ENCODE measurements at places on chromosomes 3 and 15.

DNA sequence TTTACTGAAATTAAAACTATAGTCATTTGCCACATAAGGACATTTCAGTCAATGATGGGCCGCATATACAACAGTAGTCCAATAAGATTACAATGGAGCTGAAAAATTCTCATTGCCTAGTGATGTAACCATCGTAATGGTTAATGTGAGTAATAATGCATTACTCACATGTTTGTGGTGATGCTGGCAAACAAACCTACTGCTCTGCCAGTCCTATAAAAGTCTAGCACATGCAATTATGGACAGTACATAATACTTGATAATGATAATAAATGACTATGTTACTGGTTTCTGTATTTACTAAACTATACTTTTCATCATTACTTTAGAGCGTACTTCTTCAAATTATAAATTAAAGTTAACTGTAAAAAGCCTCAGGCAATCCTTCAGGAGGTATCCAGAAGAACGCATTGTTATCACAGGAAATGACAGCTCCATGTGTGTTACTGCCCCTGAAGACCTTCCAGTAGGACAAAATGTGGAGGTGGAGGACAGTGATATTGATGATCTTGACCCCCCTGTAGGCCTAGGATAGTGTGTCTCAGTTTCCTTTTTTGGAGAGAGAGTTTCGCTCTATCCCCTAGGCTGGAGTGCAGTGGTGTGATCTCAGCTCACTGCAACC lies 102.7 kb downstream of the ATP1B3 start:
- DNase-seq: no peak

DNA sequence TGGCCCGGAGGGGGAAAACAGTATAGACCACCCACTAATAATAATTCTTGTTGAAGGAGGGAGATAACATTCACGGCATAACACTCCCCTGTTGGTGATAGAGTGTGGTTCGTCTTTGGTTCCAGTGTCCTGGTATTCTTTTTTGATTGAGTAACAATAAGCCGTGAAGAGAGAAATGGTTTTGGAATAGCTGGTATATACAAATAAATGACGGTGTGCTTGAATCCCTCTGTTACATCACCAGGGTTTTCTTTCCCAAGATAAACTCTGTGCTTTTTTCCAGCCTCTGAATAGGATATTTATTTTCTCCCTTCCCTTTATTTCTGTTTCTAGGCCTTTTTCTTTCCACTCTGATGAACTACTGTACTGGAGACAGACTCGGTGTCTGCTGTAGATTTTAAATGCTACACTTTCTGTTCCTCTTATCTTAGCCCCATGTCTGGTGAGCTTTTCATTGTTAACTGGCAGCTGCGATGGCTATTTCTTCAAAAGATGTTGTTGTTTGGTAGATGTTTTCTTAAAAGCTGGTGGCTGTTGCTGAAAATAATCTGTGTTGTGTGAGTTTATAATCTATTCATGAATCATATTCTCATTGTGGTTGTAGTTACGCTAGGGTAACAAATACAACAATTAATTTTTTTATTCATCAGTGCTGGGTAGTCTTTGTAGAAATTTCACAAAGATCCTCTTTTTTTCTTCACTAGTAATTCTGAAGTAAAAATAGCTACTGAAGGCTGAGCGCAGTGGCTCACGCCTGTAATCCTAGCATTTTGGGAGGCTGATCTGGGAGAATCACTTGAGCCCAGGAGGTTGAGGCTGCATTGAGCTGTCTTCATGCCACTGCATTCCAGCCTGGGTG lies 15.5 kb upstream of the SCAANT1 start:
- no peak for DNase-seq

- no peak for DNase-seq
These were observed 23.6 kb downstream of the NBEAL2 start for GRCh38 chr3:47003056-47003410.

GRCh38 chr3:182327196-182327681 lies 466.1 kb upstream of the ATP11B start:
- no peak for DNase-seq

DNA sequence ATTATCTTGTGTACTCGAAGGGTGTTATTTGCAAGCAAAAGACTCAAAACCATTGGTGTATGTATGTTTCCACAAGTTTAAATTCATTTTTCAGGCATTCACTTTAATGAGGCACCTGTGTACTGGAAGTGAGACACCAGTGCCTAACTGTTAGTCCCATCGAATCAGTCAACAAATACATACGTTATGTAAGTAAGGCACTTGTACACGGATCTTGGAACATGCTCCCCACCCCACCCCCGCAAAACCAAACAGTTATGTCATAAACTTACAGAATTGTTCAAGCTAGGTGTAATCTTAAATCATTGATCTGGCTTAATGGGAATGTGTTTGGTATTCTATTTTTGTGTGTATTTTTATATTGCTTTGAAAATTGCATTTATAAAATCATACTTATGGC lies 17.1 kb downstream of the LRRC28 start:
- no peak for DNase-seq

DNA sequence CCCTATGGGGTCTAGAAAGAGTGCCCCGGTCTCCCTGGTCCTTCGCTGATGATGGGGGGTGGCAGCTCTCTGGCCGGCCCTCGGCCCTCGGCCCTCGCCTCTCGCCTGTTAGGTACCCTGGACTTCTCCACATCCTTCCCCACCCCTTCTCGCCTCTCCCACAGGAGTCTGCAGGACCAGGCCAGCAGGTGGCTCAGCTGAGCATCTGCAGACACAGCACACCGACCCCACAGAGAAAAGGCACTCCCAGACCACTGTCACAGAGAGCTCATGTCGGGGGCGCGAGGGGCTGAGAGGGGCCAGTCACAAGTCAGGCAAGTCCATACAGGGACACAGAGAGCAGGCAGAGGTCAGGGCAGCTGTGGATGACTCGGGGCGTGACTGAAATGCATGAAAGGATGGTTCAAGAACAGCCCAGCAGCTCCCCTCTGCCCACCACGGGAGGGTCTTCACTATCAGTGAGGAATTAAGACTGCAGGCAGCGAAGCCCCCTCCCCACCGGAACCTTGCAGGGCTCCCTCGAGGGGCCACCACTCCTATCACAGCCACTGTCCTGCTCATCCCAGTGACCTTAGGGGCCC lies 181.7 kb upstream of the NSMCE3 start:
- no peak for DNase-seq

GRCh38 chr3:125163739-125164601 lies 48.6 kb downstream of the SLC12A8 start:
- DNase-seq: no peak

DNA sequence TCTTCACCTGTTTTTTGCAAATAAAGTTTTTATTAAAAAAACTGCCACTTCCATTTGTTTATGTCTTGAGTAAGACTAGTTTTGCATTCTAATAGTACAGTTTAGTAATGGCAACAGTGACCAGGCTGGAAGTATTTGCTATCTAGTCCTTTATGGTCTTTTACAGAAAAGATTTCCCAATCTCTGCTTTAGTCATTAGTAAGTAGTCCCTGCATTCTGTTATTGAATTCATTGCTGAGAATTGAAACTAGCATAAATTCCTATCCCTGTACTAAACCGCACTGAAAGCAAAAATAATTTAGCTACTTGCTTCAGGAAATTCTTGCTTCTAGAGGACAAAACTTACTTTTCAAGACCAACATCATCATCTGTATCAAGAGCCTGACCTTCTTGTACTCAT lies 46.2 kb downstream of the CNTN6 start:
- DNase-seq: no peak

GRCh38 chr3:151835751-151836525 lies 22.0 kb downstream of the AADAC start:
- no peak for DNase-seq

- no peak for DNase-seq
These were observed 382.7 kb downstream of the EPHA6 start for GRCh38 chr3:97197083-97197482.

DNA sequence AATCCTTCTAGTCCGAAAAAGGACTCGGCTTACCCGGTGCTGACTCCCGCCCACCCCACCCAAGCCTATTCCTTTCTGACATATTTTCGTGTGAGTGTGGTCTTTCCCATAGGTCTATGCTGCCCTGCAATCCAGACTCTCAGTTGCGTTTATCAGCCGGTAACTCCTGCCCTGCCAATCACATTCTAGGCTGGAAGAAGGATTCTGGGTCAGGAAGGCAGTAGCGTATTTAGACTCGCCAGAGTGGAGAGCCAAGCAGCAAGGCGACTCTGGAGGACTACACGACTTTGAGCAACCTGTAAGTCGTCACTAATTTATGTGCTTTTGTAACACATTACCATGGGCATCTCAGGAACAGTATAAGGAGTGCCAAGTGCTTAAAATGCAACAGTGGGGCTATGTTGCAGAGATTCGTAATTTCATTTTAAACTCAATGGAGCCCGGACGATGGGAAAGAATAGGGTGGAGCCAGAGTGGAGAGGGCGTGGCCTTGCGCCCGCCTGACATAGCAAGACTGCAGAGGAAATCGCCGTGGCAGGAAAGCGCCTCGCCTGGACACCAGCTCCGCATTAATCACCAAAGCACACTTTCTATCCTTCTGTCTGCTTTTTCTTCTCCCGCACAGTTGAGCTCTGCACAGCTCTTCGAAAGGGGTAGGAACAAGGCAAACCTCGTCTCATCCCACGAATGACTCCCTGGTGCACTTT lies 1044.2 kb downstream of the AGBL1 start:
- DNase-seq: no peak

DNA sequence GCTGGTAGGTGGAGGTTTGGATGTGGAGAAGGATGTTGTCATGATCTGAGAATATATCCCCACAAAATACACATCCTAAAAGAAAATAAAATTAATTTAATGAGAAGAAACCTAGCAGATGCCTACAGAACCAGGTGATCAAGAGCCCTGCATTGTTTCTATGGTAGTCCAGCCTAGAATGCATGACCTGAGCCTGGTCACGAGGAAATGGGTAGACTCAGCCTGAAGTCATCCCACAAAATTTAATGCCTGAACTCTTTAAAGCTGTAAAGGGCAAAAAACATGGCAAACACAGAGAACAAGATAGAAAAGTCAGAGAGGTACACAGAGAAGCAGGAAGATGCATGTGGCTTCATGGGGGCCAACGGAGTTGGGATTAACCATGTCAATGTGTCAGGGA lies 36.0 kb downstream of the LDHAL6B start:
- no peak for DNase-seq

DNA sequence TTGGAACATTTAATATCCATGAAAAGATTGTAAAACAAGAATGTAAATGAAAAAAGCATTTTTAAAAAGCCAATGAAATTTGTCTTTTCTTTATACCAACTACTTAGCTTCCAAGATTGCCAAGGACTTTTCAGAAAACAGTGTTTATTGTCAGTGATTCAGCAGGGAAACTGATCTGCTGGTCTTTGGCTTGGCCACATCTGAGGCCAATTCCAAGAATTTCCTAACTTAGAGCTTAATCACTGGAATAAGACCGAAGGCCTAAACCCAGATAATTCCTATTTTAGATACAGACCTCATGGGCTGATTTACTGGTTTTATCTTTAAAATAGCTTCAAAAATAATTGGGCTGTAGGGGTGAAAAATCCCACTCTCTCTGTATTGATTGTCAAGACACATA lies 260.5 kb upstream of the RORA start:
- DNase-seq: no peak

- DNase-seq: no peak
These were observed 23.1 kb upstream of the TIMP4 start for GRCh38 chr3:12181806-12182205.

DNA sequence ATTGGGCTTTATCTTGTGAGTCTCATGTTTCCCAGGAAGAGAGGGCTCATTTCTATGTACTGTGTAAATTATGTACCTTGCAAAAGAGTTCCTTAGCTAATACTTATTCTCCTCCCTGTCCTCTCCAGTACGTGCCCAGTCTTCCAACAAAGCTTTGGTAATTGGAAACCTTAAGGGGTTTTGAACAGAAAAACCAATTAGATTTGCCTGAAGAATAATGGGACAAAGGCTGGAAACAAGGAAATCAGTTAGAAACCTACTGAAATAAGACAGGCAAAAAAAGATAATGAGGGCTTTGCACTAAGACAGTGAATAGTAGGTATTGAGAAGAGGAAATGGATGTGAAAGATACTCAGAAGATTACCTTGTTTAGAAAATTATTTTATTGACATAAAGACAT lies 82.5 kb downstream of the SPRED1 start:
- DNase-seq: no peak

- no peak for DNase-seq
These were observed 100.7 kb downstream of the SNRPN start for GRCh38 chr15:25055356-25056068.

DNA sequence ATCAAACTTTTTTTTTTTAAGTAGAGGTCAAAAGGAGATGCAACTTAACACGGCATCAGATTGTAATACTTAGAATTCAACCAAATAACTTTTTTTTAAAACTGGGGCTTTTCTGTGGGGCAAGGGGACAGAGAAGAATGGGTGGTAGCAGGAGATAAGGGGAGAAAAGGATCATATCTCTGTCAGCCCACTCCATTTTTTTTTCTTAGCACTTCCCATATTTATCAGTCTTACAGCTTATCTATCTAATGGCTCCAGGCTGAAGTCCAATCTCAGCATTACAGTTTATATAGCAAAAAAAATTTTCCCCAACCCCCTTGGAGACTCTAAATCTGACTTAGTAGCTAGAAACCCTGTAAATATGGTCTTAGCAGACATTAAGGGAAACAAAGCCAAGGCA lies 69.3 kb downstream of the PIK3R4 start:
- no peak for DNase-seq

DNA sequence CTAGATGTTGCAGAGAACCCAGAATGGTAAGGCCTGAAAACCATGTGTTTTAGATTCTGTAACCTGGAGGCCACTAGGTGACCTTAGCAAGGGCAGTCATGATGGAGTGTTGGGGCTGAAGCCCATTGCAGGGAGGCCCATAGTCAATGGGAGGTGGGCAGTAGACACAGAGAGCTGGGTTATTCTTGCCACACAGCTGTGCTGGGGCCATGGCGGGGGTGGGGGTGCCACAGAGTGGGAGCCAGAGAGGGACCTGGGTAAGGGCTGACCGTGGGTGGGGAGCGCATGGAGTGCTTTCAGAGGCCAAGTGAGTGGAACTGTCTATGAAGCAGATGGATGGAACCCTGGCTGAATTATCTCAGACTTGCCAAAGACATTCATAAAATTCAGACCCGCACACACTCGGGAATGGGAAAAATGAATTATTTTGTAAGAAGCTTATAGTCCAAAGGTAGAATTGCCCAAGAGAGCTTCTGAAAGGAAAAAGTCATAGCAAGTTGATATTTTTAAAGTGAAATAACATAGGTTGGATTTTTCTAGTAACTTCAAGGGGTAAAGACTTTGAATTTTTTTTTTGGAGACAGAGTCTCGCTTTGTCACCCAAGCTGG lies 53.9 kb downstream of the SMAD3 start:
- no peak for DNase-seq

DNA sequence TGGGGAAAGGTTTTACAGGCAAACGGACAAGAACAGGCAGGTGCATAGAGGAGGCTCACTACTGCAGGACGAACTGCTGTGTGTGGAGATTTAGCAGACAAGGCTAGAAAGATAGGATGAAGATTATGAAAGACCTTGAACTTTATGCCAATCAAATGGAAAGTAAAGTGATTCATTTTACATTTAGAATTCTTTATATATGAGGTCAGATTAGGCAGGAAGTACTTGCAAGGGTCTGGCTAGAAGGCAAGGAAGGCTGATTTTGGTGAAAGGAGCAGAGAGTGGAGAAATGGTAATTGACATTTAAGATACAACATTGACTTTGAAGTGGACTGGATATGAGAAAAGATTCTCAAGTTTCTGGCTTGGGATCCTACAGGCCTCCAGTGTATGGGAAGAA lies 33.6 kb downstream of the PLSCR4 start:
- DNase-seq: no peak
